EL (cell line): ENCODE measurements at places on chromosomes 3 and 15.

- no peak for DNase-seq
Observed at GRCh38 chr3:73137736-73138403, 76.4 kb downstream of the EBLN2 start.

DNA sequence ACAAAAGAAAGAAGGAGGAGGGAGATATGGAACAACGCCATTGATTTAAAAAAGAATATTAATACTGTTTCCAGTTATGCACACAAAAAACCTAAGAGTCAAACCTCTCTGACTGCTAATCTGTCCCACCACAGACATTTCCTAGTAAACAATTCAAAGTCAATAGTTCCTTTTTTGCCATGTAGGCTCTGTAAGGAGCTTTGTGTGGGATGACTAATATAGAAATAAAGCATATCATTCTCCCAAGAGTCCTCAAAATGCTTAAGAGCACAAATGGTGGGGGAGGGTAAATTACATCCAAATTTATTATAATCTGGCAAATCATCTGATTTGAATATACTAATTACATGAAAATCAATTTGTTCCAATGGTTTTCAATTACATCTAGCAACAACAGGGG lies 155.9 kb upstream of the CNTN4 start:
- DNase-seq = no peak

DNA sequence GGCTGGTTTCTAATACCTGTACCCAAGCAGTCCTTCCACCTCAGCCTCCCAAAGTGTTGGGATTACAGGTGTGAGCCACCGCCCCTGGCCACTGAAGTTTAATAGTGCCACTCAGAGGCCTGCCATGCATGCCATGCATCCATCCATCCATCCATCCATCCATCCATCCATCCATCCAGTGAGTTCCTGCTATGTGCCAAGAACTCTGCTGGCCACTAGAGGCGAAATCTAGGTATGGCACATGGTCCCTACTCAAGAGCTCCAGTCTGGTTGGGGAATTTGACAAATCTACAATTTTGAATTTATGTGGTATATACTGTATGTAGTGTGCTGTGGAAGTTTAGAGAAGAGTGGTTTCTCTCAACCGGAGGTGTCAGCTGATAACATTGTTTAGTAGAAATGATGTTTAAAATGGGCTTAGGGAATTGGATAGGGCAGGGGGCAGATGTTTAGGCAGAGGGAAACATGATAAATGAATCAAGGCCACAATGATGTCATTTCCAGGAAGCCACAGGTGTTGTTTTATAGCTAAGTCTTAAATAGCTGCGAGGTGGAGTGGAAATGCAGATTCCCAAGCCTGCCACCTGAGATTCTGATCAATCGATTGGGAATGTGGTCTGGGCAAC lies 384.4 kb upstream of the C2CD4B start:
- peak; percentile 38 for DNase-seq

DNA sequence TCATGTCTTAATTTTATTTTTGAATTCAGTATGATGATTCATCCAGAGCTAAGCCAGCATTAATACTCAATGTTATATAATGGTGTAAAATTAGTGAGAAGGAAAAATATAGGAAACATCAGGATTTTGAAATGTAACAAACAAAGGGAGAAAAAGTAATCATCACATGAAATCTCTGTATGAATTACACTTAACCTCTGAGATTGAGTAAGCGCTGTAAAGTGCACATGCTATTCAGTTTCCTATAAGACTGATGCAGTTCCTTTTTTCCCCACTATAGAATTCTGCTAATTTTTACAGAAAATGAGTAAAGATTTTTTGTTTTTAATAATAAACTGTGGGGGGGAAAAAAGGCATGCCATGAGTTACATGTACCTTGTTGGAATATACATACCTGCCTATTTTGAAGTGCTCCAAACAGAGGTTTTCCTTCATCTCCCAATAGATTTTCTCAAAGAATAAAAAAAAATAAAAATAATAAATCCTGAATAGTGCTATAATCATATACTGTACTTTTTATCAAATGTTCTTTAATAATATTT lies 64.0 kb upstream of the TTBK2 start:
- no peak for DNase-seq

DNA sequence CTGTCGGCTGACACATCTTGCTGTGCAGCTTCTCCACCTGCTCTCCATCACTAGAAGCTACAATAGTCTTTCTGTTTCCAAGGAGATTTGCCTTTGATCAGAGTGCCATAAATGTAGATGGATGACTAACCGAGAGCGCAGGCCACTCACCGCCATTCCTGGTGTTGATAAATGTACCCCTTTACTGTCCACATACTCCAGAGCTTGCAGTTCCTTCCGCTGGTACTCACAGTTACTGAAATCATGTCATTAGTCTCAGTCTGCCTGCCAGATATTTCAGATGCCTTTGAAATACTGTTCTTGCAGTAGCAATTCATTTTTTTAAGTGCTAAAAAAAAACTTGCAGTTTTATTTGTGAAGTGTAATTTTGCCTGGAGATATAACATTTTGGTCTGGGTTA lies 72.3 kb downstream of the BLM start:
- DNase-seq = no peak

GRCh38 chr3:183506674-183507320 lies 48.7 kb downstream of the KLHL6 start:
- peak; percentile 5 for DNase-seq

- no peak for DNase-seq
Observed at GRCh38 chr3:27714146-27714526, 8.0 kb downstream of the EOMES start.

GRCh38 chr3:63862804-63863149 lies 828 bp downstream of the THOC7 start:
- no peak for DNase-seq

DNA sequence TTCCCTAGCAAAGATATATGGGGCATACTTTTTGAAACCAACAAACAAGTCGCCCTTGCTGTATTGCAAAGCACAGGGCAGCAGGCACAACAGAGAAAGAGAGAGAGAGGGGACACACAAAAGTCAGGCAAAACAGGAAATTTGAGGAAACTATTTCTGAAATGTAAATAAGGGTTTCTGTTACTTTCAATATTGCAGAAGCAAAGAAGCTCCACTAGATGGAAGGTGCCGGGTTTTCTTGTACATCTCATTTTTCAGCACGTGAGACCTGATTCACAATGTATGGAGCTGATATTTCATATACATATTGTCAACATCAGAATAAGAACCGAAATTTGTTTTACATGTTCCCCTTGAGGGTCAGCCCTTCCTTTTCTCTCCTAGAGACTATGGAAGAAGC lies 127.4 kb downstream of the FOXP1 start:
- DNase-seq = no peak

DNA sequence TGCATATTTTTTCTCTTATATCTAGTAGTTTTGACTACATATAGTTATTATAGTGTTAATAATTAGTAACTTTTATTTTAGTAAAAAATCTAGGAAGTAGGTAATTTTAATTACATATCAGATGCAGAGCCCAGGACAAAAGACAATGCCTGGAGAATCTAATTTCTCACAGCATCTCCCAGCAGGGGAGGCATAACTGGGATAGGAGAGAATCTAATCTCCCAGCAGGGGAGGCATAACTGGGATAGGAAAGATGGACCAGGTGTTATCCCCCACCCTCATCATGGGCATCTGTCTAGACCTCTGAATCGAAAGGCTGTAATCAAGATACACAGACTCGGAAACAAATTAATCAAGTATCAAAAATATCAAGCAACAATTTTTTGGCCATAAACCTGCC lies 58.2 kb downstream of the OSTN start:
- DNase-seq = no peak

GRCh38 chr3:56885879-56886278 lies 84.1 kb upstream of the ARHGEF3 start:
- DNase-seq = no peak

GRCh38 chr15:67103432-67103831 lies 38.0 kb downstream of the SMAD3 start:
- DNase-seq = no peak

GRCh38 chr15:90126596-90127435 lies 24.5 kb upstream of the IDH2 start:
- DNase-seq = peak; percentile 14

- peak; percentile 90 for DNase-seq
Observed at GRCh38 chr15:55917881-55918296, 75.5 kb downstream of the NEDD4 start.

DNA sequence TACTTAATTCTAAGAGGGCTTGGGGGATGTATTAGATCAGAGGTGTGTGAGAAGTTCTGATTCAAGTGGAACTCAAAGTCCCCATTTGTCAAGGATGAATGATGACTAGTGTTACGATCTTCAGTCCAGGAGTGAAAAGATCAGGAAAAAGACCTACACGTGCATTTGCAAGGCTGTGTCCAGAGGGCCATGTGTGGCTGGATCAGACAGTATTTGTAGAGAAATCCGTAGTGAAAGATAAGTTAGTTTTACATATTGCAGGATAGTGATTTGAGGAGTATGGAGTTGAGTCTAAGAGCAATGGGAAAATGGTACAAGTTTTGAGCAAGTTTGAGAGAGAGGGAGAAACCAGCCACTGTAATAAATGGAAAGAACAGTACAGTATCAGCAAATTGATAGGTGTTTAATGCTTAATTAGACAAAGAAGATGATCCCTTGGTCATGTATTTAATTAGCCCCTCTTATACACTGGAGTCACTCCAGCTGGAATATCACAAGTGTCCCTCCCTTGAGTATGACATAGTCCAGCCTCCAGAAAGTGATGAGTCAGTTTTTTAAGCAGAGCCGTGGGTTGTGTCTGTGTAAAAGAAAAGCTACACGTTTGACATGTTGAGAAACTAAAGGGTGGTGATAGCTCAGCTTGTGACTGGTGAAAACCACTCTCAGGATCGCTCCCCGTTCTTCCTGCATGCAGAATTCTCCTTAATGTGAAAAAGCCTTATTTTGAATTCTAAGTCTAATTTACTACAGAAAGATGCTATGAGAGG lies 348.8 kb downstream of the ROBO1 start:
- DNase-seq = no peak

- DNase-seq = no peak
Observed at GRCh38 chr15:78312957-78313356, 13.5 kb upstream of the SKIC8 start.

- DNase-seq = no peak
Observed at GRCh38 chr3:74366331-74366730, 248.1 kb downstream of the CNTN3 start.

DNA sequence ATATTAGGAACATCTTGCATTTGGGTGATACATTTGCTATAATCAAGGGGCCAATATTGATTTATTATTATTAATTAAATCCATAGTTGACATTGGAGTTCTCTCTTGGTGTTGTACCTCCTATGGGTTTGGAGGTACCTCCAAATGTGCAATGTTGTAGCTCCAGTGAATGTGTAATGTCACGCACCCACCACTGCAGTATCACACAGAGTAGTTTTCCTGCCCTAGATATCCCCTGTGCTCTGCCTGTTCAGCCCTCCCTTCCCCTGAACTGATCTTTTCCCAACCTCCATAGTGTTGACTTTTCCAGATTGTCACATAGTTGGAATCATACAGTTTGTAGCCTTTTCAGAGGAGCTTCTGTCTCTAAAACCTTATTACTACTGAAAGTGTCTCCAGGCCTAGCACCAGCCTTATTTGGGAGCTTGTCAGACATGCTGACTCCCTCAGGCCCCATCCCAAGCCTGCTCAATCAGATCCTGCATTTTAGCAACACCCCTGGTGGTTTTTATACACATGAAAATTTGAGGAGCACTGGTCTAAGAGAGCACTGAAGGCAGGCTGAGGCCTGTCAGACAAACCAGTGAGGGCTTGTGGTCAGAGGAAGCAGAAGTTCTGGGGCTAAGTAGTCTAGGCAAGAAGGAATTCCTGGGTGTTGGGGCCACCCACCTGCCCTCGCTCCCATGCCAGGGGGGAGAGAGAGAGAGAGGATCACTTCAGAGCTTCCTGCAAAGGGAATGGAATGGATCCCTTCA lies 73.4 kb downstream of the SLC6A11 start:
- no peak for DNase-seq

DNA sequence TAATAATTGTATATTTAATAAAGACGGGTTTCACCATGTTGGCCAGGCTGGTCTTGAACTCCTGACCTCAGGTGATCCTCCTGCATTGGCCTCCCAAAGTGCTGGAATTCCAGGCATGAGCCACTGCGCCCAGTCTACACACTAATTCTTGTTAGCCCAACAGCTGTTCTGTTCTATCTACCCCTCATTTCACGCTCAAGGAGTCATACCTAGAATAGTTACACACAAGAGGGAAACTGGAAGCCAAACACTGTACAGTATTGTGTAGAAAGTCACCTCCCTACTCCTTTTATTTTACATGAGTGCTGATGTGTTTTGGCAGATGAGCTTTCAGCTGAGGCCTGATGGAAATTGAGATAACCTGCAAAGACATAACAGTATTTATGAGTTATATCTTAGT lies 13.4 kb upstream of the CTDSPL2 start:
- DNase-seq = no peak

- DNase-seq = no peak
Observed at GRCh38 chr15:41970456-41970855, 1.9 kb downstream of the EHD4 start.

- DNase-seq = no peak
Observed at GRCh38 chr15:93454788-93455187, 365.8 kb upstream of the RGMA start.

DNA sequence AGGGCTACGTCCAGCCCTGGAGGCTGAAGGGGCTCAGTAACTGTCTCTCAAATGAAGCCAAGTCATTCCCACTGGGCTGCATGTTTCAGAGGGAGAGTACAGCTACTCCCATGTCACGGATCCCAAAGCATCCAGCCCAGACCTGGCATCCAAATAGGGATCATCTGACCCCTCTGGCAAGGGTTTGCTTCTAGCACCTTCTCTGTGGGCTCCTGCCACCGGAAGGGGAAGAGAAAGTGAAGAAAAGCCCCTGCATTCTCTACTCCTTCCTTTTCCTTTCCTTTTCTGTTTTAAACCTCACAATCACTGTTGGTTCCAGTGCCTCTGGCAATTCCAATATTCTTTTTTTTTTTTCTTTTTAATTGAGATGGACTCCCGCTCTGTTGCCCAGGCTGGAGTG lies 64.5 kb upstream of the CTSH start:
- DNase-seq = no peak

DNA sequence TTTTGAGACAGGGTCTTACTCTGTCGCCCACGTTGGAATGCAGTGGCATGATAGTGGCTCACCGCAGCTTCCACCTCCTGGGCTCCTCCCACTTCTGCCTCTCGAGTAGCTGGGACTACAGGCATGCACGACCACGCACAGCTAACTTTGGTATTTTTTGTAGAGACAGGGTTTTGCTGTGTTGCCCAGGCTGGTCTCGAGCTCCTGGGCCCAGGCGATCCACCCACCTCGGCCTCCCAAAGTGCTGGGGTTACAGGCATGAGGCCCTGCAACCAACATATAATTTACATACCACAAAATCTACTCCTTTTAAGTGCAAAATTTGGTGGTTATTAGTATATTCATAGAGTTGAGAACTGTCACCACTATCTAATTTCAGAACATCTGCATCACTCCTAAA lies 31.7 kb downstream of the CCDC14 start:
- DNase-seq = no peak

DNA sequence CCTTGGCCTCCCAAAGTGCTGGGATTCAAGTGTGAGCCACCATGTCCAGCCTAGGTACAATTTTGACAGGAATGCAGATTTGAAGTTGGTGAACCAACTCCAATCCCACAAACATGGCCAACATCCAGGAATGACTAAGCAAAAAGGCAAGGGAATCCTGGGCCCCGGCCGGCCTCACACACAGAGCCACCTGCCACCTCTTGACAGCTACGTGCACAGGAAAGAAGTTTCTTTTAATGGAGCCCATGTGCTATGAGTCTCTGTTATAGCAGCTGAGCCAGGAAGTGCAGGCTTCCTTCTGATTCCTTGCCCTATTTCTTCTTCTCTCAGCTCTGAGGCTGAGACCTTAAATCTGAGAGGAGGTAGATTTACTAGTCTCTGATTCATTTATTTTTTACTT lies 8.8 kb downstream of the TMEM40 start:
- DNase-seq = peak; percentile 88

- peak; percentile 76 for DNase-seq
Observed at GRCh38 chr3:171129827-171130226, 103.3 kb upstream of the SLC2A2 start.
